ENCODE measurements at places on chromosomes 2 and 18. TPM values are rescaled to one million over a fixed set of nuclear protein-coding genes. Genes with fewer than 3 reads are reported as not detected.

Gene NXPH2
- not detected for total RNA-seq

Gene ZBTB7C
- not detected for total RNA-seq

Gene AFF3
- total RNA-seq: 0.66 TPM

Gene RTP5
- total RNA-seq: not detected

Gene PHOSPHO2
- 1.8 TPM for total RNA-seq

Gene SEPTIN2
- 435 TPM for total RNA-seq

Gene DCDC2C
- total RNA-seq: not detected

Gene PTPRM
- 43.8 TPM for total RNA-seq

Gene DAW1
- 0.17 TPM for total RNA-seq

Gene GPR39
- 1.3 TPM for total RNA-seq

Gene ANKRD53
- total RNA-seq: 0.83 TPM

All from smooth muscle cell of trachea (primary cell).